Kidney epithelial cell (primary cell): ENCODE measurements at places on chromosomes 3 and 15.
A peak's percentile ranks its signal among the peaks of the same experiment; 100 is the strongest.

DNA sequence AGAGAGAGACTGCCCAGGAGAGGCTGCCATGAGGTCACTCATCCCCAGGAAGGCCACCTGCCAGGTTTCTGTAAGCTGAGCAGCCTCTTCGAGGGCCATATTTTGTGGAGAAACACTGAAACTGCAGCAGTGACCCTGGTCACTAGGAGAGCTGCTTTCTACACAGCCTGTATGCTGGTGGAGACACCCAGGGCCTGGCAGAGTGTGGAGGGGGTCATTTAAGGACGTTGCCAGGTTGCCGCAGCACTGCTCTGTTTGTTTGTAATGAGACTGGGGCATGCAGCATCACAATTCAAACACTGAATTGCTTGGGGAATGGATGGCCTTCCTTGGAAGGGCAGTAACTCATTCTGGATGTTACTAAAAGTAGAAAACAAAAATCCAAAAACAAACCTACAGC is 104.9 kb upstream of the TRIM42 start:
- no peak for DNase-seq

GRCh38 chr15:84929795-84930603 is 45.5 kb downstream of the SLC28A1 start:
- DNase-seq = peak; percentile 82

DNA sequence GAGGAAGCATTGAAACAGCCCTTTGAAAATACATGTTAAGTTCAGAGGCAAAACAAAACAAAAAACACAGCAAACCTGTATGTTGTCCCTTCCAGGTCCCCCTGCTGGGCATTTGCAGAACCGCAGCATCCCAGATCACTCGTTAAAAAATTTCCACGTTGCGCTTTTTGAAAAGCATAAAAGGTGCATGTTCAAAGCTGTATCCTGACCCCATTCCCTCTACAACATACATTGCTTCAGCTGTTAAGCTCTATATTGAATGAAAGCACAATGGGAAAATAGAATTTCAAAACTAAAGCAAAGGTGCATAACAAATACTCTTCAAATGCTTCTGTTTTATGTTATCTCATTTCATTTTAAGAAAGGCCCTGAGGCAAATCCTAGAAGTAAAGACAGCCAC is 328.3 kb downstream of the THSD4 start:
- no peak for DNase-seq

DNA sequence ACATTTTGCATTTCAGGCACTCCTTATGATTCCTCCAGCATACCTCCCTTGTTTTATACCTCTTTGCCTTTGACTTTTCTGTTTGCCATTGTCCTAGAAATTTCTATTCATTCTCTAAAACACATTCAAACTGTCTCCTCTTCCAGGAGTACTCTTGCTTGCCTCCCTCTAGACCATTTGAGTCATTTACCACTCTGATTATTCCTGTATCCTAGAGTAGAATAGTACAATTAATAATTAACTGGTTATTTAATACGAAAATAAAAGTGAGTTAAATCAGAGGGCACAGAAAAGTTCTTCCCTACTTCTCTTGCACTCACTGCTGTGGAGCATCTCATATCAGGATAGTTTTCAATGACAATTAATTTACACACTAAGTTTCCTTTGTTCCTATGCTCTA is 290.2 kb upstream of the RORA start:
- DNase-seq = no peak

DNA sequence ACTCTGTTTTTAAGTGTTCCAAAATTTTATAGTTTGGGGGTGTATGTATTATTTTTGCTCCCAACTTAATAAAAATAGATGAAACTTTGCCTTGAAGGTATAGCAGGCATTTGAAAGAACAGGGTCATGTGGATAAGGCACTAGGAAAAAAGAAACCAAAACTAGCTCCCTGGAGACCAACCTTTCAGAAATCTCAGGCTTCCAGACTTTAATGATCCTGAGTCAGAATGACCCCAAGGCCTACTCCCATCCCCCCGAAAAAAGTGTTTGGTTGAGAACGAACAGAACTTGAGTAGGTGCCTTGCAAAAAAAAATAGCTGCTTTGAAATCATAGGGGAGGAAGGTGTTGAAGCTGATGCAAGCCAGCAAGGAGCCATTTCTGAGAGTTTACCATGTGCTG is 309.5 kb downstream of the THSD4 start:
- no peak for DNase-seq

DNA sequence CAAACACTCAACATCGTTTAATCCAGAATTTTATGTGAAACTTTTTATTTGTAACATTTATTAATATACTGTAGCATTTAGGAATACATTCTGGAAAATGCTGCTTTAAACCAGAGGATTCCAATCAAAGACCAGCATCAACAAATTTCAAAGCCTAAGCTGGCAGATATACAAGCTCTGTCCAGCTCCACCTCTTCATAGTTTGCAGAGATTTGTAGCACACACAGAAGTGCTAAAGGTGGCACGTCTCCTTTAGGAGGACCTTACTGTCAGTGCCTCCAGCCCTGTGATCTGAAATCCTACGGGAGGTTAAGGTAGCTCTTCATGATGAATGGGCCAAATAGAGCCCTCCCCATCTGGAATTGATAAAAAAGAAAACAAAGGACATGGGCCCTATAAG is 329.7 kb upstream of the NECTIN3 start:
- no peak for DNase-seq
